ENCODE measurements at places on chromosomes 13 and 19. TPM values are rescaled to one million over a fixed set of nuclear protein-coding genes. Genes with fewer than 3 reads are reported as not detected.

The PRR22 gene
- total RNA-seq = 0.33 TPM

The ZNF580 gene
- total RNA-seq = 1.5 TPM

The FXYD1 gene
- not detected for total RNA-seq

The ZNF628 gene
- total RNA-seq = 0.76 TPM

The CYP2A6 gene
- total RNA-seq = not detected

Data from dermis lymphatic vessel endothelial cell (primary cell).